Stimulated activated CD8-positive, alpha-beta memory T cell treated with anti-CD3 and anti-CD28 coated beads, Interleukin-15, amount 100 ng/mL, for 24 hours (primary cell): ENCODE measurements at places on chromosomes 2 and 18.

GRCh38 chr2:58834404-58834803 is 593.3 kb upstream of the FANCL start:
- no peak for DNase-seq

GRCh38 chr2:130251535-130251872 is 53.3 kb upstream of the TUBA3E start:
- DNase-seq, result no peak

GRCh38 chr2:200479692-200480265 is 30.1 kb downstream of the KCTD18 start:
- no peak for DNase-seq

DNA sequence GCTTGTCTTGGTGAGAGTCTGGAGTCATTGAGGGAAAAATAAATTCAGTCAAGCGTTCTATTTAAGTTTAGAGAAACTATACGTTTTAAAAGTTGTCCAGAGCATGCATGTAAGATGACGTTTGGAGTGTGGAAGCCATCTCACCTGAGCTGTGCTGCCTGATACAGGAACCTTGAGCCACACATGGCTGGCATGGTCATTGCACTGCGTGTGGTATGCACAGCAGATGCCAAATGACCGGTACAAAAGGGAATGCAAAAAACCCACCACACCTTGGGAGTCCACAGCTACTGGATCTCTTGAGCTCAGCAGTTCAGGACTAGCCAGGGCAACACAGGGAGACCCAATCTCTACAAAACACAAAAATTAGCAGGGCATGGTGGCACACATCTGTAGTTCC is 4.3 kb downstream of the MZT2B start:
- DNase-seq, result no peak

DNA sequence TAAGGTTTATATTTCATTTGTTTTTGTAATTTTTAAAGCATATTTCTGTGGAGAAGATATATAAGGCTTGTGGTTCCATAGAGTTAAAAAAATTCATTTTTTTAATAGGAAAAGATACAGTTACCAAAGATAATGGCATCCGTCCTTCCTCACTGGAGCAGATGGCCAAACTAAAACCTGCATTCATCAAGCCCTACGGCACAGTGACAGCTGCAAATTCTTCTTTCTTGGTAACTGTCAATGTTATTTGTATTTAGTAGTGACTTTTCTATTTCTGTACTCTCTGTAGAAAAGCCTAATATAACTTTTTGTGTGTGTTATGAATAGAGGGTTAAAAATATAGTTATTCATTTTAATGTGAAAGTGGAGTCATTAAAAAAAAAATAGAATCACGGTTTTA is 35.1 kb downstream of the HADHB start:
- no peak for DNase-seq

GRCh38 chr2:127618551-127619202 is 27.3 kb upstream of the GPR17 start:
- no peak for DNase-seq

- DNase-seq, result no peak
Observed at GRCh38 chr18:6737833-6738232, 8.3 kb downstream of the ARHGAP28 start.
